ENCODE measurements at places on chromosomes 13 and 19.

- DNase-seq, result no peak
Measured at GRCh38 chr13:77360032-77360685, 33.3 kb upstream of the MYCBP2 start.

DNA sequence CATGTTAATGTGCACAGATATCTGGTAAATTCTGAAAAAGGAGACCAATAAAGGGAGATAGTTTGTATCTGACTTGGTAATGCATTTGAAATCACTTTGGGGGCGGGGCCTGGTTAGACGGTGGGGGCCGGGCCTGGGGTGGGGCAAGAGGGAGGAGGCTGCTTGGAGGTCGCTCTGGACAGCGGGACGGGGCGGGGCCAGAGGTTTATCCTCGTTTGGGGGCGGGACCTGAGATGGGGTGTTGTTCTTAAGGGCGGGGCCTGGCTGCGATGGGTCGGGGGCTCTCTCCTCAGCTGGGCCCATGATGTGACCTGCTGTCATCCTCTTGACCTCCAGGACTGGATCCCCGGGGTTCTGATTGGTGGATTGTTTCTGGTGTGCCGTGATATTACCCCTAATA is 4.9 kb upstream of the ZNF808 start:
- DNase-seq, result no peak

- no peak for DNase-seq
Measured at GRCh38 chr13:22773465-22773864, 407.3 kb upstream of the SGCG start.

GRCh38 chr19:1312767-1313694 is 27.4 kb downstream of the EFNA2 start:
- no peak for DNase-seq

All from AG09309 (cell line).